Stimulated activated CD4-positive, alpha-beta T cell treated with anti-CD3 and anti-CD28 coated beads, Interleukin-4, amount 100 ng/mL, for 48 hours (primary cell): ENCODE measurements at places on chromosomes 5 and 9.

- DNase-seq = no peak
Observed at GRCh38 chr9:70805949-70806348, 315.5 kb downstream of the TRPM3 start.

- DNase-seq = no peak
Observed at GRCh38 chr5:172666251-172666650, 25.2 kb downstream of the NEURL1B start.

DNA sequence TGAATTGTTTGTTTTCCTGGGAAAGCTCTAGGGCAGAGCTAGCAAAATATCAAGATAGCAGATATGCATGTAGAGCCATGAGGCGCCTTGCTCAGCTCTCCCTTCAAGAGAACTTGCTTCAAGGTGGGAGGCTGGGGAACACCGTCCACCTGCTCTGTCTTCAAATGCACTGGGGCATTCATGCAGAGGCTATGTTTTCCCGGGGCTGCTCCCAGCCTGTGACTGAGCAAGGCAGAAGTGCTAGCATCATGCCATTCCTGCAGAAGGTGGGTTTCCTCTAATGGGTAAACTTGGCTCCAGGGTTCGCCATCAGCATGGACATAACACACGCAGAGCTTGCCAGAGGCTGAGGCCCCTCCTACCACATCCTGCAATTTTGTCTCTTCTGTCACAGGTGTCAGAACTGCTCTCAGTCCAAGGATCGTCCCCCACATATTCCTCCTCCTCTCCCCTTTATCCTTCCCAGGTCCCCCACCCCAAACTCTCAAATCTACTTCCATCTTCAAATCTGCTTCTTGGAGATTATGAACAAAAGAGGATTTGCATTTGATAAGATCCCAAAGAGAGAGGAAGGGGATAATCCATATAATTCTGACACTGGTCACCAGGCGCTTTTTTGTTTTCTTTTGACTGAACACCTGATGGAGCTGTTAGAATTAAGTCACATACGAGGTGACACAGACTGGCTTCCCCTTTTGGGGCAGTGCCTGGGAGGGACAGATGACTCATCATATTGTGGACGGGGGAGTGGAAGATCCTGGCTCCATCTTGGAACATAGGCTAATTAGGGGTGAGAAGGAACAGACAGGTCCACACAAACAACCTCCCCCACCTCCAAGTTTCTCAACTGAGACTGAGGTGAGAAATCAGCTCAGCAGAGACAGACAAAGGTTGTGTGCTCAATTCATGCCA lies 85.0 kb upstream of the TAF11L2 start:
- no peak for DNase-seq

DNA sequence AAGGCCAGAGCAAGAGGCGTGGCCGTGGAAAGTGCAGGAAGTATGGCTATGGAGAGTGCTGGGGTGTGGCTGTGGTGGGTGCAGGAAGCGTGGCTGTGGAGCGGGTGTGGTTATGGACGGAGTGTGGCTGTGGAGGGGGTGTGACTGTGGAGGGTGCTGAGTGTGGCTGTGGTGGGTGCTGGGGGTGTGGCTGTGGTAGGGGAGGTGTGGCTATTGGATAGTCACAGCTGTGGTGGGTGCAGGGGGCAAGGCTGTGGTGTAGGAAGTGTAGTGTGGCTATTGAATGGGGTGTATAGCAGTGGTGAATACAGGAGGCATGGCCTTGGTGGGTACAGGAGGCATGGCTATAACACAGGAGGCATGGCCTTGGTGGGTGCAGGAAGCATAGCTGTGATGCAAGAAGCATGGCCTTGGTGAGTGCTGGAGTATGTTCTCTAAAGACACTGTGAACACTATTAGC lies 40.8 kb upstream of the SPATA31C2 start:
- DNase-seq = no peak

- DNase-seq = no peak
Observed at GRCh38 chr5:108251350-108251749, 130.5 kb downstream of the FBXL17 start.

DNA sequence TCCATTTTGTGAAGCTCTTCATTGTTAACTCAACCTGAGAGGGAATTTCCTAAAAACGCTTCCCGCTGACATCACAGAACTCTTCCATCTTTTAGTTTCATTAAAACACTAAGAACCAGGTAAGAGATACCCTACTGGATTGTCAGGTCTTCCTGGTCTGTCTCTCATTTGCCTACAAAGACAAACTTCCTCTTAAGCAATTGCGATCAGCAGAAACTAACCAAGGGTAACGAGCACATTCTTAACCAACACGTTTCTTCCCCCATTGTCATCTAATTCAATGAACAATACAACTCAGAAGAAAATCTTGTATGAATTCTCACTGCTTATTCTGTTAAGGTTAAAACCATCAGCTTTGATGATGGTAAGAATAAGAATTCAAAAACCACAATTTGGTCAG lies 6.6 kb downstream of the FBXW11 start:
- DNase-seq = no peak

DNA sequence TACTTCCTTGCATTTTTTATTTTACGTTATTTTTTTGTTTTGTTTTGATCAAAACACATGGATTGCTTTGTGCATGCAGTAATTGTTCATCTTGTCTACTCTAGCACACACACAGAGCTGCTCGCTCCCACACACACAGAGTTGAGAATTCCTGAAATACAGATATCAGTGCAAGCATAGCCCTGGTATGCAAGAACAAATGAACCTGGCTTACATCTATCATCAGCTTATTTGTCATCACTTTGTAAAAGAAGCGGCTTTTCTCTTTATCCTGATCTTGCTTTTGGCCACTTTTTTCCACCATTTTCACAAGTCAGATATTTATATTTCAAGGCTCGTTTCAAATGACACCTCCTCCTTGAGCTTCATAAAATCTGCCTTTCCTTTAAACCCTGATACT lies 1435.7 kb downstream of the MAT2B start:
- DNase-seq = no peak

GRCh38 chr5:16081376-16081955 lies 98.1 kb downstream of the MARCHF11 start:
- DNase-seq = no peak

- DNase-seq = no peak
Observed at GRCh38 chr9:16710888-16711287, 159.6 kb downstream of the BNC2 start.

DNA sequence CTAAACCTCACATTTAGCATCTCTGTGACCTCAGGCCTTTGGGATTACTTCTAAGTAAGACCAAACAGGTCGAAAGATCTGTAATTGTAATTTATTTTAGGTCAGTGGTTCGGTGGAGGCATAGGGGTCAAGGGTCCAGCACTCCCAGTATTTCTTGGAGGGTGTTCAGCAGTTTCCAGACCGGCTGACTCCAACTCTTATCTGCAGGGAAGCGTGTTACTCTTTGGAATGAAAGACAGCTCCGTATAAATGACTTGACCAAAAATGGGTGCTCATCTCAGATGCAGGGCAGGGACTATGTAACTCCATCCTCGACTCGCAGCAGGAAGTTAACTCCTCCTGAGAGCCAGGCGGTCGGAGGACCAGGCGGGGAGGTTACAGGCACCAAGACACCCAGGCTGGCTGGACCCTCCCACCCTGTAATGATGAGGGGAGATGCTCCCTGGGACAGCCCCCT lies 620 bp upstream of the VPS13A start:
- DNase-seq = no peak

- DNase-seq = no peak
Observed at GRCh38 chr5:97528941-97529340, 345.9 kb upstream of the RIOK2 start.

- DNase-seq = no peak
Observed at GRCh38 chr5:142156839-142157463, 48.4 kb downstream of the NDFIP1 start.

DNA sequence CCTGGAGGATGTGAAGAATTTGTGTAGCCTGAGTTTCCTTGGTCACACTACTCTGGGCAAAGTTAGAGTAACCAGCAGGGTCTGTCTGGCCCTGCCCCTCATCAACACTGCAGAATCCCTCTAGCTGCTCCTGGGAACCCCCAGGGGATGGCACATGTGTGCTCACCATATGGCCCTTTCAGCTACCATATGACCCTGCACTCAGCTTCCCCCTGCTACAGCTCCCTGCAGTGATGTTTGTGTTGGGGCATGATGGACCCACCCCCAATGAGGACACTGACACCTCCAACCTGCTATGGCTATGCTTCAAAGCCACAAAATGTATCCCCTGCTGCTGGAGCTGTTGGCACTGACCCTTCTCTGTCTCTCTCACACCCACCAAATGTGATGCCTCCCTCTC lies 152.7 kb downstream of the SNX18 start:
- DNase-seq = no peak

- no peak for DNase-seq
Observed at GRCh38 chr5:103207011-103207410, 51.6 kb upstream of the MACIR start.

DNA sequence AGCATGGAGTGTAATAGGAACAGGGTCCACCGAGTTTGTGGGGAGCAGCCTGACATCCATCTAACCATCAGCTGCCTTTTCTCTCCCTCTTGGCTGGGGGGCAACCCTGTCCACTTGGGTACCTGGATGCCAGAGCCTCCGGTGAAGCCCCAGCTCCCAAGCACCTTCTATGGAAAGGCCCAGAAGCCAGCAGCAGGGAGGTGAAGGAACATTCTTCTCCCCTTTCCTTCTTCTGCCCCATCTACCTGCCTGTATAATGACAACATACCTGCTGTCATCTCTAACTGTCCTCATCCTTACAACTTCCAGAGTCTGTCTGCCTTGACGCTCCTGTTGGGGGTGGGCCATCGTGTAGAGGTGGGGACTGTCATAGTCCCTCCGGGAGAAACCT lies 33.1 kb downstream of the THBS4 start:
- DNase-seq = no peak

GRCh38 chr5:176671399-176671798 lies 24.1 kb downstream of the TSPAN17 start:
- DNase-seq = no peak

DNA sequence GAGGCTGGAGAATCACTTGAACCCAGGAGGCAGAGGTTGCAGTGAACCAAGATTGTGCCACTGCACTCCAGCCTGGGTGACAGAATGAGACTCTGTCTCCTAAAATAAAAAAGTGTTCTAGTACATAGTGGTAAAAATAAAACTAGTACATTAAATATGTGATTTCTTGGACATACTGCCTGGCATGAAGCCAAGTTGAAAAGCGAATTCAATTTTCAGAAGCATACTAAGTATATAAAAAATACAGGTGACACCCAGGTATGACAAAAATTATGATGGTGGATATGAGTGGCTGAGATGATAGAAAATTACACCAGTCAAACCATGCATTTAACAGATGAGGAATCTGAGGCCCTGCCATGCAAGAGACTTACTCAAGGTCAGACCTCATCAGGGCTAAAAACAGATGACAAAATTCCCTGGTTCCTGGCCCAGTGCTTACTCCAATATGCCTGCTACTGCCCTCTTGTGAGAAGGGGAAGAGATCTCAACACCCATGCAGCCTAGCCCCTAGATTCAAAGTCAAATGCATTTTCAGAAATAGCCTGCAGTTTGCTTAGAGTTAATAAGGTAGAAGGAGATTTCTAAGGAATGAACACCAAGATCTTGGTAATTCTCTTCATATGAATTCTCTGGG lies 46.6 kb upstream of the GNPDA1 start:
- no peak for DNase-seq

- no peak for DNase-seq
Observed at GRCh38 chr9:98472216-98472615, 216.8 kb upstream of the TBC1D2 start.

- DNase-seq = no peak
Observed at GRCh38 chr9:4106760-4107143, 193.1 kb downstream of the GLIS3 start.

DNA sequence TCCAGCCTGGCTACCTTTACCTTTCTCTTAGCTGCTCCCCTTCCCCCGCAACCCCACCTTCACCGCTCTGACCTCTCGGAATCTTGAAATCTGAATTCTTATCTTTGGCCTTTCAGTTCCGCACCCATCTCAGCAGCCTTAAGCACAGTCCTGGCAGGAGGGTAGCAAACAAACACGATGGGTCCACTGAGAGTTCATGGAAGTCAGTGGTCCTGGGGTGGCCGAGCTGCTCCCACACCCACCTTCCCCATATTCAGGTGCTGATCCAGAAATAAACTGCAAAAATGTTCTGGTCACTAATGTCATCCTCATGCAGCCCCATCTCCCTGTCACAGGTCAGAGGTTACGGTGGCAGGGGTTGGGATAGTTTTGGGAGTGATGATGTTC lies 59.6 kb upstream of the TBC1D2 start:
- DNase-seq = no peak

DNA sequence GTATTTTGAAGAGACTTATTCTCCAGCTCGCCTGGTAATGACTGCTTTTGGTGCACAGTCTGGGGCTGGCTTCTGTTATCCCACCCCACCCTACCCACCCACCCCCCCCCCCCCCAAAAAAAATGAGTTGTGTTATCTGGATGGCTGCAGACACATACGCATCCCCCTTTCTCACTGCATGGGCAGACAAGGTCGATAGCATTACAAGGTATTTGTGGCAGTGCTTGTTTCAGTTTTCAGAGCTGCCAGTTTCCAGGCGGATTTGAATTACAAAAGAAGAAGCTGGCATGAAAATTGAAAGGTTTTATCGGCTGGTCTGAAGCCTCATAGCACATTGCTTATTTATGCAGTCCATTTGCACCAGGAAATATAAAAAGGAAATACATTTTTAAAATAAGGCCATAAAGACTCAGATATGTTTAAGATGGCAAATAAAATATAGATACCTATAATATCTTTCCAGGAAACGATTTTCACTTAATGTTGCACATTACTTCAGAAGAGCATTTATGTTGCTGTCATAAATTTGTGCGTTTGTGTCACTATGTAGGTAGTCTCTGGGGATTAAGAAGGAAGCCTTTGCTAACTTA lies 85.1 kb upstream of the GRHPR start:
- no peak for DNase-seq

DNA sequence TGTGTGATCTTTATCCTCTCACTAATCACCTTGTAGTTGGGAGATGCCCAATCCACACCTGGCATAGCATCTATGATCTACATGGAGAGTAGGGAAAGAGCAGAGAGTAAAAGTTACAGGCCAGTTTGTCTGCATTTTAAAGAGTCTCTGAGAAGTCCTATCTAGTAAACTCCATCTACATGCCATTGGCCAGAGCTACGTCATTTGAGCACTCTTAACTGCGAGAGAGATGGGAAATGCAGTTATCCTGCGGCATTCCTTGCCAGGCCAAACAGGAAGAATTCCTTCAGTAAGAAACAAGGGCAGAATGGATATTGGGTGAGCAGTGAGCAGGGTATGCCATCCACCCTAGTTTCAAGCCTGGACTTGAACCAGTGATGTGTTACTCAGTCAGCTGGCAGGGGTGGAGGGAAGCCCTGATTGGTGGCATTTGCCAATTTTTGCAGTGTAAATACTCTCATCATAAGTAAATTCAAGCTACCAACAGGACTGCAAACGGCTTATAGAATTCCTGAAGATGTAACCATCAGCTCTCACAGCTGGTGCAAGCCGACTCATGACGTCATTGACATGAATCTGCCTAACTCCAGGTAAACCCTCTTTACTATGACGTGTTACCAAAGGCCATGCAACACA lies 156.8 kb upstream of the MSX2 start:
- DNase-seq = no peak

- no peak for DNase-seq
Observed at GRCh38 chr5:15933259-15934207, 246.1 kb downstream of the MARCHF11 start.
